Activated T-helper 2 cell treated with anti-CD3 and anti-CD28 coated beads, Interferon-gamma antibody, Interleukin-2, Interleukin-4, amounts not matched to agents 10 μg/mL and 5 μg/mL and 100 μg/mL, durations not matched to agents 14 hours and 24 hours and 36 hours (primary cell): ENCODE measurements at places on chromosomes 6 and 20.

DNA sequence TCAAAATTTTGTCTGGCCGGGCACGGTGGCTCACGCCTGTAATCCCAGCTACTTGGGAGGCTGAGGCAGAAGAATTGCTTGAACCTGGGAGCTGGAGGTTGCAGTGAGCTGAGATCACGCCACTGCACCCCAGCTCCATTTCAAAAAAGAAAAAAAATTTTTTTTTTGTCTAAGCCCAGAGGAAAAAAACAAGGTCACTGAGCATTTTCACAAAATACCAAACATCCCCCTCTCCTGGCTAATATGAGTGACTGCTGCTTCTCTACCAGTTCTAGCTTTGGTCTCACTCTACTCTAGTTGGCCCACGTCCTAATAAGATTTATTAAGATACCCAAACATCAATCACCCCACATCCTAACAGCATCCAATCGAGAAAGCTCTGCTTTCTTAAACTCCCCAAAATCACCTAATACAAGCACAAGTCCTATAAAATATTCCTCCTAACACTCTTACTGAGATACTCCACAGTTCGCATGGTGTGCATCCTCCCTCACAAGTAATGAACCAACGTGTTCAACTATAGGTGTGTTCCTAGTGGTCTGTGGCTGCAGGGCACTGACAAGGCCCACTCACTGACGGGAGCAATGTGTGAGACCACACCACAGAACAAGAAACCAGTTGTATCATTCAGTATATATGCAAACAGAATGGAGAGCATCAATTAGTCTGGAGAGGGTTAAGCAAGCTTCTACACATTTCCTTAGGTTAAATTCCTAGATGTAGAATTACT is 64.2 kb downstream of the FKBP5 start:
- DNase-seq = no peak

DNA sequence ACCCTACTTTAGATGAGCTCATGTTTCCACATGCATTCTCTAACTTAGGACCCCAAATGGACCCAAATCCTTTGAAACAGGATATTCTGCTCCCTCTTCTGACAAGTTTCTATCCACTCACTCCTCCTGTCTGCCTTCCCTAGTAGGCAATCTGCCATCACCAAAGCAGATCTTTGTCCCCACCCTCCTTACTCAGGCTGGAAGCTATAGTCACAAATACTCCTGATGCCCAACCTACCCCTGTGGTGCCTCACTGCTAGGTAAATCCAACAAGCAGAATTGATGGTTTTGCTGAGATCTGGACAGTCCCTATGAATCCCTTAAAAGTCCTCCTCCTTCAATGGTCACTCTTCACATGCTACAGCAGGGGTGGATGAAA is 21.7 kb downstream of the ELOVL5 start:
- no peak for DNase-seq

GRCh38 chr6:163446549-163446948 is 32.0 kb downstream of the QKI start:
- no peak for DNase-seq

DNA sequence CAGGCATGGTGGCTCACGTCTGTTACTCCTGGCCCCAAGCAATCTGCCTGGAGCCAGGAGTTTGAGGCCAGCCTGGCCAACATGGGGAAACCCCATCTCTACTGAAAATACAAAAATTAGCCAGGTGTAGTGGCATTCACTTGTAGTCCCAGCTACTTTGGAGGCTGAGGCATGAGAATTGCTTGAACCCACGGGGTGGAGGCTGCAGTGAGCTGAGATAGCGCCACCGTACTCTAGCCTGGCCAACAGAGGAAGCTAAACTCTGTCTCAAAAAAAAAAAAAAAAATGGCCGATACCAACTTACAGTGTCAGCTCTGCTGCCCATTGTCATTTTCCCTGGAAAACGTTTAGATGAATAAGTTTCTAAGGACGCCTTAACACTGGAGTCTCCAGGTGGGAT is 489.9 kb downstream of the TFAP2A start:
- DNase-seq = no peak

DNA sequence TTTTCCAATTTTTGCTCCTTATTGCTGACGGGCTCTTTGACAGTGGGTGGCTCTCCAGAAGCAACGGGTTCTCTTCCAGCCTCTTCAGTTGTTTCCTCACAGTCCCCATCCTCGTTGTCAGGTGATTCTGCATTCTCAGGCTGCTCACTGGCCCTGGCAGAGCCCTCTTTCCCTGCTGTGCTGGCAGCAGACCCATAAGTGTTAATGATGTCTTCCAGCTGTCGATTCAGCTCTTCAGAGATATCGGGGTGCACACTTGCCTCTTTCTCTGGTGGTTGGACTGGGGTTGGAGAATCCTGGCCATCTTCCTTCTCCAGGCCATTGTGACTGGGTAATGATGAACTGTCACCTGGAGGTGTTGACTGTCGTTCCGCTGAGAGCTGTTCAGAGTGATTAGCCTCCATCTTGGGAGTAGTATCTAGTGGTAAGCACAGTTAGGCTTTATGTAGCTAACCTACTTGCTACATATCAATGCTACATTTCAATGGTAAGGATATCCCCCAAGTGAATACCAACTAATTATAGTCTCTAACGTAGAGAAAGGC is 3.2 kb downstream of the TXLNB start:
- DNase-seq = no peak

GRCh38 chr6:82818727-82819126 is 246.9 kb downstream of the UBE3D start:
- no peak for DNase-seq
